Stimulated activated CD4-positive, alpha-beta T cell treated with anti-CD3 and anti-CD28 coated beads, Interleukin-2, amount 100 ng/mL, for 4 hours (primary cell): ENCODE measurements at places on chromosomes 3 and 15.

DNA sequence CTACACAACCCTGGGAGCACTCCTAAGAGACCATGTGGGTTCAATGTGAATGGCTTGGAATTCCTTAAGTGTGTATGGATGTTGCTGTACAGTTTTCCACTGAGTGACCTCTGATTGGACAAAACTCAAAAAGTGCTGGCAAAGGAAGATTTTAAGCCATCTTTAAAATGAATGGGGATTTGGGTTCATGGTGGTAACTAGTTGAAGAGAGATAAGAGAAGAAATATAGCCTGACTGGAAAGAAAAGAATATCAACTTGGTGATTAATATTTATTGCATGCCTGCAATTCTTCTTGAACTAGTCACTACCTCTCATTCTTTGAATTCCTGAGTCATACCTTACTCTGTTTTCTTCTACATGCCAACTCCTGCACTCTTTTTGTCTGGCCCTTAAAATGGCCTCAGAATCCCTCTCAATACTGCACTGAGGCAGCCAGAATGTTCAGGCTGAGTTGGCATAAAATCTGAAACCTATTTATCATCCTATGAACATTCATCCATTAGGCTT lies 124.7 kb downstream of the RPL22L1 start:
- no peak for DNase-seq

DNA sequence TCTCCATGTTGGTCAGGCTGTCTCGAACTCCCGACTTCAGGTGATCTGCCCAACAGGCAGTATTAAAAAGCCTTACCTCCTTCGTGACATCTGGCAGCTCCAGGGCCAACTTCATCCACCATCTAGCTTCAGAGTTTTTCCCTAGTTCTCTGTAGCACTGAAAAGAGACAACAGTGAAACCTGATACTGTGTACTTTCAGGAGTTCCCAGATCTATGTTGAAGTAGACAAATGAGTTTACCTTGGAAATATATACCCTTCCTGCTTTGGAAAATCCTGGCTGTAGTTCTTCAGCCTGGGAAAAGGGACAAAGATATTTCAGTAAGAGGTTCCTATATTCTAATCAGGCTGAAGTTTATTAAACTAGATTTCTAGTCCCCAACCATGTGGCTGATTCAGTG lies 18.0 kb downstream of the RMDN3 start:
- DNase-seq, result no peak

DNA sequence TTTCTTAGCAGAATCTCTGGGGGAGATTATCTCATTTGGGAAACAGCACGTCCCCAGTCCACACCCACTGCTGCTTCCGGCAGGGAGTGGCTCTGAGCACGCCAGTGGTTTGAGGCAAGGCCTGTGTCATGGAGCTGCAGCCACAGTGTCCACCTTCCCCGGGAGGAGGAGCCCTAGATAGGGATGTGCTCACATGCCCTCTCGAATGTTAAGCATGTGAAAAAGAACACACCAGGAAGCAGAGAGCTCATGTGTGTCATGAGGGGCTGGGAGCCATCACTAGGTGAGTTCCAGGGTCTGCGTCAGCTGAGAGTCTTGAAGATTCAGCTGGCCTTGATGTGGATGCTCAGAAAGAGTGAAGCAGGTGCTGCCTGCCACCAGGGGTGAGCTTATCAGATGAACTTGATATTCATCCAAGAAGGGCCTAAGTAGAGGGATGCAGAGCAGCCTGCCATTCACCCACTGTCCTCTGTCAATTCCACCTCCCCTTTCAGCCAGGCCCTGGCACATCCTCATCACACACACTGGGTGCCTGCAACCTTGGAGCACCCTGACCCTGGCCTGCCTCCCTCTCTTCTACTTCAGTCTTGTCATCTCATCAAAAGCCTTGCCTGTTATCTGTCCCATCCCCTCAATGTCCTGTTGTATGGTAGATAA lies 16.3 kb downstream of the ITGA11 start:
- DNase-seq, result no peak

DNA sequence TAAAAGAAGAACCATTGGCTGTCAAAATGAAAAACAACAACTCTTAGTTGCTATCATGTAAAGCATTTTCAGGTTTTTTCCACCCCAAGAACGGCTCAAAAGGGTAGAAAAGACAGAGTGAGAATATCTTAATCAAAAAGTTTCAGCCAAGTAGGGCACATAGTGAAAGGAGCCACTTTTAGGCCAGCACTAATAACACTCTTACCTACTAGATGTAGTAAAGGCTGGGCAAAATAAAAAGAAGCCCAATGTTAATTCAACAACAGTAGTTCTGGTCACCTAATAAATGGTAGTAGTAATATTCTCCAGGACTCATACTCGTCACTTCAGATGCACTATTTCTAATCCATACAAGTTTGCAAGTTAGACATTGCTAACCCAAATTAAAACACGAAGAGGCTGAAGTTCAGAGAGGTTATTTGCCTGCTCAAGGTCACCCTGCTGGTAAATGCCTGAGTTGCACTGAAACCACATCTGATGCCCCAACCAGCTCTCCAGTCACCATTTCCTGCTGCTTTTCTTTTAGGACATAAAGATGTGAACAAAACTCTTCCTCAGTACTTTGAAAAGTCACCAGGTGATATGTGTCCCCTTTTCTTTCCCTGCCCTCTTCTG lies 7.5 kb downstream of the GOLIM4 start:
- no peak for DNase-seq

DNA sequence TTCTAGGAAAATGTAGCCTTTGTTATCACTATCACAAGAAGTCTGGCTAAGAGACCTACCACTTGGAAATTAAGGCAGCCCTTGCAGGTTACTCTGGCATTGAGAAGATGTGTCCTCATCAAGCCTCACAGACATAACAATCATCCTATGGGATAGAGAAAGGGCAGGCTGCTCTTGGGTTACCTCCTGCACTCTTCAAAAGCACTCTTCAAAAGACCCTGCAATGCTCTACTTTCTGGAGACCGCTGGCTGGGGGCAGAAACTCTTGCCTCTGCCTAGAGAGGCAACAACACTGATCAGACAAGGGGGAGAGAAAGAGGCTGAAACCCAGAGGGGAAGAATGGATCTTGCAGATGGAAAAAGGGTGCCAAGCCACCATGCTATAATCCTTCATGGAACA lies 127.9 kb upstream of the BNIP2 start:
- DNase-seq, result no peak

DNA sequence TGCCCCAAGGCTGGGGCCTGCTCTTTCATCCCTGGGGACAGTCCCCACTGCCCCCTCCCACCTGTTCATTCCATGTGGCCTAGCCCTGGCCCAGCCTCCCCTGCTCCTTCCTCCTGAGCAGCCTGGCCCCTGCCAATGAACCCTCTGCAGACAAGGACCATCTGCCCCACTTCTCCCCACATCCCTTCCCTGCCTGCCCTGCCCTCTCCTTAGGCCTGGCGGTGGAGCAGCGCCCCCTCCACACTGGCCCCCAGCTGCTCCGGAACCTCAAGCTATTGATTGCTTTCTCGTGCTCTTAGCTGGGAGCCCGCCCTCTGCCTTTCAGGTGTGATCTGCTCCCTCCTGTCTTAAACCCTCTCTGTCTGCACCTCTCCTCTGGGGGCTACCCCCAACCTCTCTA lies 8.0 kb downstream of the PLXNA1 start:
- DNase-seq, result no peak

GRCh38 chr15:31217067-31217466 lies 109.6 kb upstream of the KLF13 start:
- DNase-seq, result no peak

GRCh38 chr15:101522621-101523559 lies 33.4 kb upstream of the PCSK6 start:
- DNase-seq, result no peak

DNA sequence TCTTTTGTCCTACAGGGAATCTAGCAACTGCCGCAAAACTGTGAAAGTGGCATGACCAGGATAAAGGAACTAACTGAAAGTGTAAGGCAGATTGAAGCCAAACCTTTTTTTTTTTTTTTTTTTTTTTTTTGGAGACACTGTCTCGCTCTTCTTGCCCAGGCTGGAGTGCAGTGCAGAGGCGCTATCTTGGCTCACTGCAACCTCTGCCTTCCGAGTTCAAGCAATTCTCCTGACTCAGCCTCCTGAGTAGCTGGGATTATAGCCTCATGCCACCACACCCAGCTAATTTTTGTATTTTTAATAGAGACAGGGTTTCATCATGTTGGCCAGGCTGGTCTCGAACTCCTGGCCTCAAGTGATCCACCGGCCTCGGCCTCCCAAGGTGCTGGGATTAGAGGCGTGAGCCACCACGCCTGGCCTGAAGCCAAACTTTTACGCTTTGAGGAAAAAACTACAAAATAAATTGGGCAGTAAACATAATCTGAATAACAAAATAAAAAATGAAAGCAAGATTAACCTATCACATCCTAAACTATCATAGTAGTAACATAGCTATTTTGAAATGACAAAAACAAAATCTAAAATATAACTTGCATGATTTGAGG lies 9.7 kb downstream of the SLTM start:
- no peak for DNase-seq

GRCh38 chr3:156609546-156609945 lies 54.6 kb upstream of the SSR3 start:
- no peak for DNase-seq

DNA sequence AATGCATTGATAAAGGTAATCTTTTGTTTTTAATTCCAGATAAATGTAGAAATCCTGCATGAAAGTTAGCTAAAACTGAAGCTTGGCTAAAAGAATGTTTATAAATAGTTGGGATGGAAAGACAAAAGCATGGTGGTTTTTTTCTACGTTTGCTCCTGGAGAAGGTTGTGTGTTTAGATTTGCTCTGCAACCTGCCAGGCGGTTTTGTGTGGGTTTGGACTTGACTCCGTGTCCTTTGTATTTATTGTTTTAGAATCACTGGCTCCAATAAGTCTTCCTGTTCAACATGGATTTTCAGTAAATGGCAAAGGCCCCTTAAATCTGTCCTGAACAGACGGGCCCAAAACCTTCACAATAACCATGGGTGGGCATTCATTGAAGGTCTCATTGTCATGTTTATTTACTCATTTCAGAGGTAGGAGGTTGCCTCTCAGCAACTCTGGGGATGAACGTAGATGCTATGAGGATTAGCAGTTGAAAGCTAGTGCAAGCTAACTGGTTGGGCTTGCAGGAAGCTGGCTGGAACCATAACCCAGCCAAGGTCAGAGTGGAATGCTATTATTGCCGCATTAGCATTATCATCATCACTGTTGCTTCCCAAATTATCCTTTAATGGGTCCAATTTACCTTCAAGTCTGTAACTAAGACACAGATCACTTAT lies 60.6 kb upstream of the ADAMTS9 start:
- DNase-seq, result no peak

- no peak for DNase-seq
Measured at GRCh38 chr15:59295261-59296001, 77.2 kb downstream of the MYO1E start.

DNA sequence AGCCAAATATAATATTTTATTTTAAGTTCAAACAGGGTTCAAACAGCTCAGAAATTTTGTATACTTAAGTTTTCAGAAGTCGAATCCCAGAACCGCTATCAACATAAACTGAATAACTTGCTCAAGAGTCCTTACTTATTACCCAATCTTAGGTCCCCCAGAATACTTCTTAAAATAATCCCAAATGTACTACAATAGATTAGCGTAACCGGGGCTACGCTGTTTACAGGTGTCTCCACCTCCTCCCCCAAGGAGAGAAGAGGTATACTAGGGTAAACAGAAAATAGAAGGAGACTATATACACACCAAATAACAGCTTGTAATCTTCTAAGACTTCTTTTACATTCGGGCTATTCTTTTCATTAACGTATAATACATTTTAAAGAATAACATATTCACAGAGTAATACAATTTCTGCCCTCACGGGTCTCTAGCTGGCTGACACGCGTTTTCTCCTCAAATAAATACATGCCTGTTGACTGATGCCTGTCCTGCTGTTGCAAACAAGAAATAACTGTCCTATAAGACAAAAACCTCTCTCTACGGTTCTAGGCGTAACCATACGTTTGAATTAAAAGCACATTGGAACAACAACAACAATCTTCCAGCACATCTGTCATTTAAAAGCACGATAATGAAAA lies 1.3 kb downstream of the DENND4A start:
- DNase-seq, result no peak

DNA sequence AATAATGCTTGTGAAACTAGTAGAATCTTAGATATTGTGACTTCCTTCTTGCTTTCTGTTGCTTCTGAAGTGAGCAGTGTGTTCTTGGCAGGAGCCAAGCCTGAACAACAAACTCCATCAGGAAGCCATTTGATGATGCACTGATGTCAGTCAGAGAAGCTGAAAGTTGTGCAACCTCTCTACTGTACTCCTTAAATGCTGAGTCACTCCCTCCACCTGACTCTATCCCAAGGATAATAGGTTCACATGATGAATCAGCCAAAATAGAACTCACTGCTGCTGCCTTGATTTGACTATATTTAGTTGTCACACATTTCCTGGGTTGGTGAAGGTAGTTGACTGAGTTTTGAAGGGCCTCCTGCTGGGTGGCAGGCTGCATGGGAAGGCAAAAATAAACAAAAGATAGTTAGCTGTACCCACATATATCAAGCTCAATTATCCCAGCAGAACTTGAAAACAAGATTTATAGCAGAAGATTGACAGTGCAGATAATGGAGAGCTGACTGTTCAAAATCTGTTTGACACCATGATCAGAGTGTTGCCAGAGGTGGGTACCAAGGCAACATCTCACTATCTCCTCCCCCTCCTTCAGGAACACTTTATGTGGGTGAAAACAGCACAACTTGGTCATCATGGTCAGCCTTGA lies 328.4 kb upstream of the DPH6 start:
- no peak for DNase-seq

- DNase-seq, result no peak
Measured at GRCh38 chr3:88408097-88408496, 258.3 kb downstream of the C3orf38 start.

- DNase-seq, result no peak
Measured at GRCh38 chr3:32843510-32844321, 25.9 kb downstream of the TRIM71 start.

DNA sequence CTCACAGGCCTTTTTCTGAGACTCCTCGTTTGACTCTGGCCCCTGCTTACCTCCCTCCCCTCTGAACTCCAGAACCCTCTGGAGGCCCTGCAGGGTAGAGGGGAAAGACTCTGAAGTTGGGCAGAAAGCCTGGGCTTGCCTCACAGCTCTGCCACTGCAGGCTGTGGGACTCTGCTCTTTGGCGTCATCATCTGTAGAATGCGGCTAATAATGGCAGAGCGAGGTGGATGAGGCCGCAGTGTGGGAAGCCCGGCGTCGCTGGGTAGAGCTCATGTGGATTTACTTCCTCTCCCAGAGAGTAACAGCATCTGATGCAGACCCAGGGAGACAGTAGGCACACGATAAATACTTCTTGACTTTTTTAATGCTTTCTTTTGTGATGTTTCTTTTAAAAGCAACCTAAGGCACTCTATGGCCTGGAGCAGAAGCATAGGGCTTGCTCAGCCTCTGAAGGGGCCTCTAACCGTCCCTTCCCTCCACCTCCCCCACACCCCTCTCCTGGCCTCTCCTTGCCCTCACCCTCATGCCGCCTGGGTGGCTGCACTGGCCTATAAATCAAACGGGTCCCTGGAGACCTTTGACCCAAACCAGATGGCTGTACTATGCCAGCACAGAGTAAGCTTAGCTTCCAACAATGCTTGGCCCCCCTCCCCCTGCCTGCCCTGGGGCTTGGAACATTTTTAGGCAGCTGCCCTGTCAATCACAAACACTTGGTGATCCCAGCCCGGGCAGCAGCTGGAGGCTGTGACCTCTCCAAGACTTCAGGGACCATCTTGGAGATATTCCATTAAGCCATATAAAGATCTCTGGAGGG lies 32.9 kb downstream of the SPSB4 start:
- DNase-seq, result no peak
